ENCODE measurements at places on chromosomes 16 and 17.

GRCh38 chr17:62617894-62618472, 9.5 kb upstream of the MRC2 start:
- no peak for DNase-seq

DNA sequence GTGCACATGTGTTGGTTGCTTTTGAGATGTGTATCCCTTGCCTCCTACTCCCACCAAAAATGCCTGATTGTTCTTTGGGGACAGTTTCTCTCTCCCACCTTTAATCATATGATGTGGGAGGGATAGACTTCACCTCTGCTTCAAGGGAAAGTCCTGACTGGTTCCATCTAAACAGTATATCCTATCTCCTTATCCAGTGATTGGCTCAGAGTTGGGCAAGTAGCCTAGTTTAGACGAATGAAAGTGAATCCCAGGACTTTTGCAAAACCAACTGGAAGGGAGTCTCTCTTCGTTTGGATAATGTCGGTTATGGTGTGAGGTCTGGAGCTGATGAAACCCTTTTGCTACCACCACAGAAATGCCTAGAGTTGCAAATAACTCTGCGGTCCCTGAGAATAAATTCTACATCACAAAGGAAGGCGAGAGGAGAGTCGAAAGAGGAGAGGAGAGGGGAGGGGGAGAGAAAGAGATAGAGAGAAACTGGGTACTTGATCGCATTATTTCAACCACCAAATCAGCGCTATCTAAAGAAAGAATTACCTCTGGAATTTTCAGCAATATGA, 77.1 kb upstream of the SALL1 start:
- no peak for DNase-seq

DNA sequence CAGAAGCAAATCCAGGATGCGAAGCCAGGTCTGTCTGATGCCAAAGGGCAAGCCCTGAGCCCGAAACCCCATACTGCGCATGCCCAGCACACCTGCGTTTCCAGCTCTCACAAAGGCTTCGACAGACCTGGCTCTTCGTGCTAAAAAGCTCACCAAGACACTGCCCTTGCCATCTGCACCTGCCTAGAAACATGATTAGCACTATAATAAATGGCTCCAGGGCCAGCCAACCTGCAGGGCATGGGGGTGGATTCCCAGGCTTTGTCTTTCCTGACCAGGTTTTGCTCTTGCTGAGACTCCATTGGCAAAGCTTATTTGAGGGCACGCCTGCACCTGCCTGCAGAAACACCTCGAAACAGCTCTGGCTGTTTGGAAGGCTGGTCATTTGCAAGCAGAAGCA, 14.4 kb upstream of the PLD6 start:
- DNase-seq, result no peak

GRCh38 chr17:75370286-75370915, 35.1 kb downstream of the GRB2 start:
- no peak for DNase-seq

GRCh38 chr17:61834610-61835009, 28.7 kb downstream of the BRIP1 start:
- DNase-seq, result no peak

DNA sequence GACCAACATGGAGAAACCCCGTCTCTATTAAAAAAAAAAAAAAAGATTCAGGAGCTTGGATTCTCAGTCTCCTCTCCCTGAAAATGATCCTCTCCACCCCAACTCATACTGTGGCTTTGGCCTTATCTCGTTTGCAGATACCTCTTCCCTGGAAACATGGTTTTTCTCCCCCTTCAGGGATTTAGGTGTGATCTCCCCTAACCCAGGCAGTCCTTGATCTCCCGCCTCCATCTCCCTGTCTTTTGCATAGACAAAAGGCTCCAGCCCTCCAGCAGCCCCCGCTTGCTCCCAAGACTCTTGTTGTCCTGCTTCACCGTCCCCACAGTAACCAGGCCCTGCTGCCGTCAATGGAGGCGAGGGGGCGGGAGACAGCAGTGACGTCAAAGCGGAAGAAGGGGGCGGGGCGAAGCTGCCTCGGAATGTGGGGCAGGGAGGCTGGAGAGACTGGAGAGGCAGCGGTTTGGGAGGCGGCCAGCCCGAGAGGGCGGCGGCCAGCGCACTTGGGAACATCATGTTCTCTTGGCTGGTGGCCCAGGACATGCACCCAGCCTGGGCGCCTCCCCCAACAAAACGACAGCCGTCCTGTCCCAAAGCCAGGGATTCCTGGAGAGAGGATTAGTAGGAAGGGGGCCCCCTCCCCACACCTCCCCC, 1.9 kb upstream of the PER1 start:
- peak; percentile 64 for DNase-seq

- DNase-seq, result no peak
Observed at GRCh38 chr16:89020925-89021595, 44.1 kb upstream of the CBFA2T3 start.

DNA sequence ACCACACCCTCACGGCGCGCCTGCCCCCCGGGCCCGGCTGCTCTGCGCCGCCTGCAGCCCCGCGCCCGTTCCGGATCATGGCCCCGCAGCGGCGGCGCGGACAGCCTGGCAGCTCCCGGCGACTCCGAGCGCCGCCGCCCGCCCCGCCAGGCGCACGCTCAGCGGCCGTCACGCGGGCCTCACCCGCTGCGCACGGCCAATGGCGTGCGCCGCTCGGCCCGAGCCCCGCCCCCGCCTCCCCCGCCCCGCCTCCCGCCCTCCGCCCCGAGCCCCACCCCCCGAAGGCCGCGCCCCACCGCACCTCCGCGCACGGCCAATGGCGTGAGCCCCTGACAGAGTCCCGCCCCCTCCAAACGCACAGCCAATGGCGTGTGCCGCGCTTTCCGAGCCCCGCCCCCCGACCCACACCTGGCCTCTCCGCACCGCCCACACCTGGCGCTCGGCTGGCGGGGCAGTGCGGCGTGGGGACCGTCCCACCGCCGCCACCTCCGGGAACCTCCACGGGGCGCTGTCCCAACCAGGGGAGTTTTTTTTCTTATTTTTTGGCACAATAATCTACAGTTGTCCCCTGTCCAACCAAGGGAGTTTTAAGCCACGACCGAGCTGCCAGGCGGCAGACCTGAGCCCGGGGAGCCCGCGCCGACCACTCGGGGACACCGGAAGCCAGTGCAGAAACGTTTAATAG, at the start of gene PCYT2:
Gene PCYT2, minus strand, starts transcription at position 123 of the 685 bp plus-strand sequence. Its CDS starts 44 bp downstream, at position 79.
- DNase-seq, result peak; percentile 83

- DNase-seq, result no peak
Observed at GRCh38 chr17:39924691-39925055, 2.7 kb downstream of the ORMDL3 start.
